T-helper 9 cell (primary cell): ENCODE measurements at places on chromosomes 2 and 18.

- DNase-seq = no peak
These were observed 39.5 kb downstream of the ZC3H6 start for GRCh38 chr2:112314856-112315255.

- DNase-seq = no peak
These were observed 10.7 kb upstream of the CCDC88A start for GRCh38 chr2:55430211-55430975.

DNA sequence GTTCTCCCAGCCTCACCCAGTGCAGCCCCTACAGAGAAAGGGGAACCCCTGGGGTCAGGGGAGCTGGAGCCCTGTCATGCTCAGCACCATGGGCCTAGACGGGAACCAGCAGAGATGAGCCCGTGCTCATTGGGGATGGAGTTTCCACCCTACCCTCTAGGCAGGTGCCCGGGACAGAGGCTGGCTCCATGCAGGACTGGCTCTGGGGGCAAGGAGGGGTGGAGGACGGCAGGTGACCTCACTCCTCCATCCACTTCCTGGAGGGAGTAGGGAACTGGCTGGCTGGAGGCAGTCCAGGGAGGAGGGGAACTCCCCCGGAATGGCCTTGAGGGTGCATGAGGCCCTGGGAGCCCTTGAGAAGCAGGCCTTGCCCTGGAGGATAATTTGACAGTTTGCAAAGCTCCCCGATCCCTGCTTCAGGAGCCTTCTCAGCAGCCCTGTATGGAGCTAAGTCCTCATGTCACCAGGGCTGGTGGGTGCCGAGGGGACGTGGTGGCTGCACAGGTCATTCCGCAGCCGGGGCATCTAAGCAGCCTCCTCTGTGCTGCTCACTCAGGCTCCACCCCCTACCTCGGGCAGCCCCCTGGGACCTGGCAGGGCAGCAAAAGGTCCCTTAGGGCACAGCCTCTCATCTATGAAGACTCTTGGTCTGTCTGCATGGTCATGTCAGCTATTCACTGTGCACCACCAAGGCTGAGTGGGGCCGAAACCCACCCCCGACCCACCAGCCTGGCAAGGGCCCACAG lies 2.1 kb downstream of the NEURL3 start:
- DNase-seq = no peak

DNA sequence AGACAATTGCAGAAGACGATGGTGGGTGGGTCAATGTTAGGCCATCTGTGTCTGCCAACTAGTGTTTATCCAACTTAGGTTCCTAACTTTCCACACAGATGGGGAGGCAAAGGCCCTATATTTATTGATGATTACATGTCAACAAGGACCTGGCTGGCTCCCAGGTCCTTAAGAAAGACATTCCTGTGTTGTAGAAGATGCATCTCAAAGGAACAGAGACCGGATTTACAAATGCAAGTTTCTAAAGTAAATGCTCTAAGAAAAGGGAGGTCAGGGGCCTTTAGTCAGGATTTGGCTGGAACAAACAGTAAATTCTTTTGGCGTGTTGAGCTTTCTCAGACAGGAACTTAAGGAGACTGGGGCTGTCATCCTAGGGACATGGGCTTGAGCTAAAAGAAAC lies 175.0 kb downstream of the SH3BP4 start:
- DNase-seq = no peak

GRCh38 chr18:75544496-75544895 lies 117.0 kb upstream of the SMIM21 start:
- DNase-seq = no peak

- DNase-seq = no peak
These were observed 70.3 kb upstream of the COL5A2 start for GRCh38 chr2:189249901-189250300.

DNA sequence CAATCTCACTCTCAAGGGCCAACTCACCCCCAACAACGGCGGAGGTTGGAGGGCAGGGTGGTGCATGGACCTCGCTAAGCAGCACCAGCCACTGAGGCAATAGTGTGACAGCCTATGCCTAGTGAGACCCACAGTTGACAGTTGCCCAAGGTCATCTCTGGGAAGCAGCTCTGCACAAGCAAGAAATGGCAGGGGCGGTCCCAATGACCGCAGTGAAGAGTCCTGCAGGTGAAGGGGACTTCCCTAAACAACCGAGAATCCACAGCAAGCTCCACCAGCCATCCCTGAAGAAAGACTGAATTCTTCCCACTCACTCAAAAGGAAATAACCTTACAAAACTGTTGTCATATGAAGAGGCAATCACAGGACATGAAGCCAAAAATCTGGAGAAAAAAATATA lies 313.4 kb upstream of the ID2 start:
- DNase-seq = no peak

- DNase-seq = no peak
These were observed 370.8 kb downstream of the OSR1 start for GRCh38 chr2:18987592-18988073.

- DNase-seq = no peak
These were observed 382.0 kb downstream of the SOX11 start for GRCh38 chr2:6074089-6074643.

GRCh38 chr2:126370201-126370600 lies 285.8 kb upstream of the GYPC start:
- DNase-seq = no peak

GRCh38 chr2:42252464-42252863 lies 83.3 kb downstream of the EML4 start:
- no peak for DNase-seq

DNA sequence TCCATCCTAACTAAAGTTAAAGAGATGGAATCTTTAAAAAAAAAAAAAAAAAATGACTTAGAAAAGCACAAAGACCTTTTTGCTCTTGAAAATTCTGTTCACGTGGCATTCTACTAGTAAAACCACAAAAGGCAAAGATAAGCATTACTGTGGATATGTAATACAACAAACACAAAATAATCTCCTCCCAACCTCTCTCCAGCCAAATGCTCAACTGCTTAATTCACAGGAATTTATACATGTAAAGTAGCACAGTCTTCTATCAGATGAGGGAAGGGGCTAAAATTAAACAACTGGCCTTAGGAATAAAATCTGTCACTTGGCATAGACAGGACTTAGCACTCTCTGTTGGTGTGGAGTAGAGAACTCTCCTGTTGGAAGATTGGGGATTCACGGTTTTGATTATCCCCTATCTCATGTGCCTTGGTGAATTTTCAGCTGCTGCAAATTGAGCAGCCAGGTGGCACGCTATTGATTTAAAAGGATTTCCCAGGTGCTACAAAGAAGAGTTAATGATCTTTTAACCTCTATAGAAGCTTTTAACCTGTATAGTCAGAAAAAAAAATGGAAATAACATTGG lies 57.4 kb downstream of the ATIC start:
- DNase-seq = no peak

- DNase-seq = no peak
These were observed 17.6 kb upstream of the EPG5 start for GRCh38 chr18:45984546-45985235.

- DNase-seq = no peak
These were observed 252.9 kb upstream of the SIX3 start for GRCh38 chr2:44688456-44689124.

DNA sequence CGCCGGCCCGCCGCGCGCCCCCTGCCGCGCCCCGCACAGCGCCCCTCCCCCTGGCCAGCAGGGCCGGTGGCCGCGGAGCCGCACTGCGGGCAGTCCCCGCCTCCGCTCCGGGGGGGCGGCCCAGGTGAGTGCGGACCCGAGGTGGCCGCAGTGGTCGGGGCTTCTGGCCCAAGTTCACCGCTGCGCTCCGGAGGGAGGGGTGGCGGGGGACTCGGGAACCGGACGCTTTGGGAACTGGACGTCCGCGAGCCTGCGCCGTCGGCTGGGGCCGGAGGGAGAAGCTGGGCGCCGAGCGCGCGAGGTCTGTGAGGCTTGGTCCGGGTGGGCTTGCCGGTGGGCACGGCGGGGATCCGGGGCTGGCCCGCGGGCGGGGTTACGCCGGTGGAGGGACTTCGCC lies 591 bp upstream of the LDLRAD4 start:
- no peak for DNase-seq

GRCh38 chr2:33241581-33241980 lies 234.9 kb upstream of the RASGRP3 start:
- DNase-seq = no peak

DNA sequence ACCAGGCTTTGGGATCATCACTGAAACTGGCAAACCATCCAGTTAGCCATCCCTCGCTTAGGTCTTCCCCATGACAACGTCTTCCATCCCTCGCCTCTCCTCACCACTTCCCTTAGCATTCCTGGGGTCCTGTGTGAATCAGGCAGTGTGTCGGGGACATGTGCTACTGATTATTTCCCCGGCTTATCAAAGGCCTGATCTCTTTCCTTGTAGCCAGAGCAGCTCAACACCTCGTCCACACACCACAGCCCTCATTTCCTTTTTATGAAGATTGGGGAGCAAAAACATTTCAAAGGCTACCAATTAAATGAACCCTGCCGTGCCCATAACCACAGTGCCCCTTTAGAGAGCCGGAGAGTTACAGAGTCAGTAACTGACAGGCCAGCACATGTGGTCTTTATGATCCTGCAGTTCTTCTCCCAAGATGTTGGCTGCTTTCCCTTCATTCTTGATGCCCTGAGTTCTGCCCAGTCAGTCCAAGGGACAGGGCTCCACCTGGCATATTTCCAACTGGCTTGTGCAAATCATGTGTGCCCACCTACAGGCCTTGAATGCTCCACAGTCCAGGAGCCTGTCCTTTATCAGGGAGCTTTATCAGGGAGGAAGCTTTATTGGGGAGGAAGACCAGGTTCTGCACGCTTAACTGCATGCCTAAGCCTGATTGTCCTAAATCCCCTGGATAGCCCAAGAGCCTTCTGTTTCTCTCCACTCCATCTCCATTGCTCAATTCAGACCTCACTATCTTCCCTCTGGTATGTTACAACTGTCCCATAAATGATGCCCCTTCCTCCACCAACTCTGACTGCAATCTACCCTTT lies 343.1 kb downstream of the CYRIA start:
- no peak for DNase-seq

GRCh38 chr18:52437161-52437560 lies 97.2 kb downstream of the DCC start:
- DNase-seq = no peak

DNA sequence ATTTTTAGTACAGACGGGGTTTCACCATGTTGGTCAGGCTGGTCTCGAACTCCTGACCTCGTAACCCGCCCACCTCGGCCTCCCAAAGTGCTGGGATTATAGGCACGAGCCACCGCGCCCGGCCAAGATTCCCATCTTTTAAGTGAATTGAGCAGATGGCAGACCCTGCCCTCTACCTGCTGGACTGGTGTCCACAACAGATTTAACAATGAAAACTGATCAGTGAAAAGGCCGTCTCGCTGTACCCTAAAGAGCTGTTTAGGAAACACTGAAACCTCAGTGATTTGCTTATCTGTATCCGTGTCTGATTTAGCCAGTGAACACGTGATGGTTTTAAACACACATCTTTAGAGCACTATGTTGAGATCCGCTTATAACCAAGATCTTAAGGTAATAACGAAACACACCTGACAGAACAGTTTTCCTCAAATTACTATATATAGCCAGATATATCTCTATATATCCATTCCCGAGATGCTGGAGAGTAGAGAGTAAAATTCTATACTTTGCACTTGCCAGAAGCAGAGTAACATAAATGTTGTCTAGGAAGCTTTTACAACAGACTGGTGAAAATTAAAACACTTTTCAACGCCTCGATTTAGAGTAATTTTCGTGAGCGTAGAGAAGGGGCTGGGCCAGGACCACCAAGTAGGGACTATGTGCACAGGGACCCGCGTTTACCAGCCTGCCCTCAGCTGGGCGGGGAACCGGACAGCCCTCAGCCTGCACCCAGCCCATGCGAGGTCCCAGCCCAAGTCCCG lies 594 bp downstream of the FAM161A start:
- DNase-seq = no peak

DNA sequence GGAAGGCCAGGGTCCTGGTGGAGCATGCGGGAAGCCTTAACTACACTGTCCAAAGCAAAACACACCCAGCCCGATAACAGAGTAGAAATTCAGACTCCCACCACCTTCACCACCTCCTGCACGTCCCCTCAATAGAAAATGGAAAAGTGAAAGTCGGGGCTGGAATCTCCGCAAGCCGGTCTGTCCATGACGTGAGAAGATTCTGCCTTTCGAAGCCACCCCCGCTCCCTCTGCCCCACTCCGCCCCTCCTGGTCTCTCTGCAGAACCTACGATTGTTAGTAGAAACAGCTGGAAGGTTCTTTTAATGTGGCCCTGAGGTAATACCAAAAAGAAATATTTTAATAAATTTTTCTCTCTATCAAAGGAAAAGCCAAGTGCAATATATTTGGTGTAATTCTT lies 116.4 kb downstream of the GBX2 start:
- no peak for DNase-seq

- DNase-seq = no peak
These were observed 42.5 kb downstream of the PIGN start for GRCh38 chr18:62144338-62144737.

GRCh38 chr18:52598921-52599320 lies 258.9 kb downstream of the DCC start:
- DNase-seq = no peak

DNA sequence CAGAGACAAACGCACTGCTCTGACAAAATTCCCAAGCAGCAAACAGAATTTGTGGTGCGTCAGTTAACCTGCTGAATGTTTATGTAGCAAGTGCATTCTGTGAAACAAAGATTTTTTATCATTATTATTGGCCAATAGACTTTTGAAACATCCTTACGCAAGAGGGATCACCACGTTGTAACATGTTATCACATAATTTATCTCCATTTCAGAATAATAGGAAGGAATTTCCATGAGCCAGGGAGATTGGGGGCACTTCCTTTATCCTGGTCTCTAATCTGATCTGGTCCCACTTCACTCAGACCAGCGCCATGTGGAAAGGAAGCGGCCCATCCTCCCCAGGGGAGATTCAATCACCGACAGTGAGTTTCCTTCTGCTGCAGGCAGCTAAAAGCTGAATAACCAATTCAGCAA lies 166.1 kb downstream of the PID1 start:
- no peak for DNase-seq

DNA sequence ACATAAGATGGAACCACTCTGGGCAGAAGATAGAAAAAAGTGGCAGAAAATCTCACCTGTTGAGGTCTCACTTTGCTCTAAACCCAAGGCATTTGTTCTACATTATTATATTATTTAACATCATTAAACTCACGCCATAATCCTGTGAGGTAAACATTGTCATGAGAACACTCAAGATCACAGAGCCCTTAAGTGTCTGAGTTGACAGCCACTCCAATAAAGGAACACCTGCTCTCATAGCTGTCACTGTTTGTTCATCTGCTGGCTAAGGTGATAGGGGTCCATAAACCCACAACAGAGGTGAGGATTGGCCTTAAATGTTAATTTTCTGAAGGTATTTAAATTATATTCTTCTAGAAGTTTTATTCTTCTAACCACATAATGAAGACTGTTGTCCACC lies 439.7 kb downstream of the RIT2 start:
- DNase-seq = no peak

- peak; percentile 15 for DNase-seq
These were observed 48.5 kb upstream of the LYPD6B start for GRCh38 chr2:148989882-148990493.

GRCh38 chr2:134220344-134220974 lies 33.4 kb upstream of the MGAT5 start:
- DNase-seq = no peak

DNA sequence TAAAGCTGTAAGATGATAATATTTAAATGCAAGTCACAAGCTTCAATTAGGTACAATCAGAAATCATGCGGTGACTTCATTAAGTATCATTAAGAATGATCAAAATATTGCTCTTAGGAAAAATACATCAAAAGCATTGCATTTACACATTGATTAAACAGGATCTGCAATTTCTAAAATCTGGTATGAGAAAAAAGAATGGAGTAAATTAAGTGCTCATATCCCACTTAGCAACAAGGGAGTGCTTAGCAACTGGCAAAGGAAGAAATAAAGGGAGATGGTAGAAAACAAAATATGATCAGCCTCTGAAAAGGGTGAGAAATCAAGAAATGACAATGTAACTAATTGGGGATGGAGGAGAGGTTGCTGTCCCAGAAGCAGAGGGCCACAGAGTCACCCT lies 1918.2 kb upstream of the PIK3C3 start:
- no peak for DNase-seq
